GM03348 (cell line): ENCODE measurements at places on chromosomes 1 and 21.

- DNase-seq, result no peak
Measured at GRCh38 chr1:57894315-57894714, 470.5 kb upstream of the DAB1 start.

DNA sequence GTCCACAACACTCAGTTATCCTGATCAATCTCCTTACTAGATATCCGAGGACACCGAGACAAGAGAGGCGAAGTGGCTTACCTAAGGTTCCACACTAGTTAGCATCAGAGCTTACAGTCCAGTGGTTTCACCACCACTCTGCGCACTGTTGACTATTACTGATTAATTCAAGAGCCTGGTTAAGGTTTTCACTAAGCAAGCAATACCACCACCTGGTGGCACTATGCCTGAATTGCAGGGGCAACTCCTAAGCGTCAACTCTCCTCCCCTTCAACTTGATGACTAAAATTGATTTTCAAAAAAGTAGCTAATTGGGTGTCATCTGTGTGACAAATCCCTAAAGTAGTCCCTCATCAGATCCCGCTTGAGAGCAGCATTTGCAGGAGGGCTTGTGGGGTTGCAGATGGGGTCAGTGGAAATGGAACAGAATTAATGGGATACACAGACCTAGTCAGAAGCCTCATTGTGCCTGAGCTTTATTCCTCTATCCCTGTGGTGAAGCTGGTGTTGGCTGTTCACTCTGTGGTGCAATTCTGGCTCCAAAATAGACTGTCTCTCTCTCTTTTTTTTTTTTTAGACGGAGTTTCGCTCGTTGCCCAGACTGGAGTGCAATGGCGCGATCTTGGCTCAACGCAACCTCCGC lies 9.1 kb downstream of the TTC22 start:
- no peak for DNase-seq

GRCh38 chr1:200150721-200151120 lies 123.2 kb downstream of the NR5A2 start:
- peak; percentile 61 for DNase-seq

GRCh38 chr1:210272666-210273065 lies 40.1 kb downstream of the SERTAD4 start:
- DNase-seq, result peak; percentile 66

DNA sequence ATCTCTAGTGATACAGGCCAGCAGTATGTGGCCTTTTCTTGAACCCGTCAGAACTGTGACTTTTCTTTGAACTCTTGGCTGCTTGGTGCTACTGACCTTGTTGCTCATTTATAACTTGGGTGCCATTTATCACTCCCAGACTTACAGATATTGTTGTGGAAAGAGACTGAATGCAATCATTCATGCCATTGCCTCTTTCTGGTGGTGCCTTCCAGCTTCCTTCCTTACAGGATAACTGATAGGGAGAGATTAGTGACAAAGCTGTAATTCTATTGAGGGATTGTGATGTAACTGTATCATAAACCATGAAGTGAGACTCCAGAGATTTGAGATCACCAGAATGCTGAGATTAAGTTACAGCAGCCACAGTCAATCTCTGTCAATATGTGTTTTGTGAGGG lies 256.5 kb downstream of the USP25 start:
- DNase-seq, result no peak

- DNase-seq, result peak; percentile 11
Measured at GRCh38 chr1:231936983-231937775, 310.6 kb downstream of the DISC1 start.

- DNase-seq, result no peak
Measured at GRCh38 chr1:21725748-21726392, 56.7 kb upstream of the RAP1GAP start.

DNA sequence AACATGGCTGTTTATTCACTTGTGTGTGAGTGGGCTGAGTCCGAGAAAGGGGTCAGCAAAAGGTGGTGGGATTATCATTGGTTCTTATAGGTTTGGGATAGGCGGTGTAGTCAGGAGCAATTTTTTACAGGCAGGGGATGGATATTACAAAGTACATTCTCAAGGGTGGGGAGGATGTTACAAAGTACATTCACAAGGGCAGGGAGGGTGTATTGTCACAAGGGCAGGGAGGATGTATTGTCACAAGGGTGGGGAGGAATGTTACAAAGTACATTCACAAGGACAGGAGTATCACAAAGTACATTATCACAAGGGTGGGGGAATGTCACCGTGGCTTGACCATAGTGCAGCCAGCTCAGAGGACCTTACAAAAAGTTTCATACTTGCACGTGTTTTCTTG lies 31.1 kb upstream of the ITLN2 start:
- no peak for DNase-seq

- peak; percentile 82 for DNase-seq
Measured at GRCh38 chr1:206461602-206462455, 8.4 kb upstream of the IKBKE start.

DNA sequence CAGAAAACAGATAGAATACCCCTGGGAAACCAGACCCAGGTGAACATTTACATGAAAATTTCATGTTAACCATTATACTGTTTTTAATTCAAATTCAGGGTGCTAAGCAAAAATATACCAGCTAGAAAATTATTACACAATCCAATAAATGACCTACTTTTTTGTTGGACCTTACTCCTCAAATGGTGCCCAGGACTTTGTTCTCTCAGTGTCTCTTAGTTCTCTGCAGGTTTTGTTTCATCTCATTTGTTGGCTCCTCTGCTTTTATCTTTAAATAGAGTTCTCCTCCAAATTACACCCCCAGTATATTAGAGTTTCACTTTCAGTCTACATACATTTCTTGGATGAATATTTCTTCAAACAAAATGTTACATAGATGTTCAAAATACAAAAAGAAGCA lies 314.8 kb downstream of the TPR start:
- DNase-seq, result no peak

- DNase-seq, result no peak
Measured at GRCh38 chr1:183218027-183218618, 32.1 kb downstream of the LAMC2 start.

DNA sequence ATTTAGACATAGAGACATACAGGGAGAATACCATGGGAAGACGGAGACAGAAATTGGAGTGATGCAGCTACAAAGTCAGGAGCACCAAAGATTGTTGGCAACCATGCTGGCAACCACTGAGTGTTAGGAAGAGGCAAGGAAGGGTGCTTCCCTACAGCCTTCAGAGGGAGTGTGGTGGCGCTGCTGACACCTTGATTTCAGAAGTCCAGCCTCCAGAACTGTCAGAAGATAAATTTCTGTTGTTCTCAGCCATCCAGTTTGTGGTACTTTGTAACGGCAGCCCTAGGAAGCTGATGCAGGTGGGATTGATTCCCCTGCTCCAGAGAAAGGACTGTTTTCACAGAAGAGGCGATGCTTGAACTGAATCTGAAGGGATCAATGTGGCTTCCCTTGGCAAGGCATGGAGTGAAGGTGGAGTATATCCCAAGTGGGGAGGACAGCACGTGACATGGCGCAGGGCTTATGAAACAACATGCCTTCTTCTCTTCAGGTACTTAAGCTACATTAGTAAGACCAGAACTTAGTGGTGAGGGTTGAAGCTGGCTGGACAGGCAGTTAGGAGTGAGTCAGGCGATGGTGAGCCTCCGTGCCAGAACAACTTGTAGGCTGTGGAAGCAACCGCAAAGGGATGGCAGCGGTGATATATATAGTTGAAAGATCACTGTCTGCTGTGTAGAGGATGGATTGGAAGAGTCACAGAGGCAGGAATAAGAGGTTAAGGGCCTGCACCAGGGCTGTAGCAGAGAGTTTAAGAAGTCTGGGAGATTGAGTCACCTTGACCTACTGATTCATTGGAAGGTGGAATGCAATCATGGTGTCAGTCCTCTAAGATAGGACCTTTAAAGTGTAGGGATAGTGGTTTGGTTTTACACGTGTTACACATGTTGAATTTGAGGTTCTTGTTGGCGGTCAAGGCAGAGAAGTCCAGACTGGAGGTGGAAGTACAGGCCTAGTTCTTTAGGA lies 2.1 kb downstream of the LEPR start:
- no peak for DNase-seq

- no peak for DNase-seq
Measured at GRCh38 chr1:201411292-201411691, 10.2 kb downstream of the TNNI1 start.

GRCh38 chr1:115723756-115724155 lies 44.8 kb downstream of the CASQ2 start:
- no peak for DNase-seq

DNA sequence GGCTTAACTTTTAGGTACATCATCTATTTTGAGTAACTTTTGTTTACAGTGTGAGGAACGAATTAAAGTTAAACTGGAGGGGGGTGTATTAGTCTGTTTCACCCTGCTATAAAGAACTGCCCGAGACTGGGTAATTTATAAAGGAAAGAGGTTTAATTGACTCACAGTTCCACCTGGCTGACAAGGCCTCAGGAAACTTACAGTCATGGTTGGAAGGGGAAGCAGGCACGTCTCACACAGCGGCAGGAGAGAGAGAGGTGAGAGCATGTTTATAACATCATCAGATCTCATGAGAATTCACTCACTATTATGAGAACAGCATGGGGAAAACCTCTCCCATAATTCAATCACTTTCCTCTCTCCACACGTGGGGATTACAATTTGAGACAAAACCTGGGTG lies 31.9 kb upstream of the TMEM52 start:
- DNase-seq, result no peak
